ENCODE measurements at places on chromosomes 1 and 21.
A peak's percentile ranks its signal among the peaks of the same experiment; 100 is the strongest.

GRCh38 chr1:30314591-30314990 lies 408.8 kb downstream of the MATN1 start:
- DNase-seq, result no peak

GRCh38 chr1:98034505-98034904 lies 113.7 kb upstream of the DPYD start:
- DNase-seq, result no peak

DNA sequence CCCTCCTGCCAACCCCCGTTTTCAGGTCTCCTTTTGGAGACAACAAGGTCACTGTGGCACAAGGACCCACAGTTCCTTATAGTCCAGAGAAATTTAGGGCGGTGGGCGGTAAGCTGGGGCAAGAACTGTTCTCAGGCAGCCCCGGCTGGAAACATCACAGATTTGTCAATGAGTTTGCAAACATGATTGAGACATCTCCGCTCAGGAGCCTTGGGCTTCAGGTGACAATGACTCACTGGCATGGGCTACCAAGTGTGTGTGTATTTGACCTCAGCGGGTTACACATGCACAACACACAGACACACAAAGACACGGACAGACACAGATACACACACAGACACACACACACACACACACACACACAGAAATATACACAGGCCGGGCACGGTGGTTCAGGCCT lies 58.2 kb upstream of the ABCG1 start:
- DNase-seq, result no peak

- no peak for DNase-seq
These were observed 71.3 kb upstream of the CNTN2 start for GRCh38 chr1:204971517-204972336.

- no peak for DNase-seq
These were observed 3.0 kb downstream of the TCHH start for GRCh38 chr1:152112101-152112884.

GRCh38 chr1:187762118-187762517 lies 933.4 kb downstream of the PLA2G4A start:
- no peak for DNase-seq

- peak; percentile 55 for DNase-seq
These were observed 28.1 kb upstream of the ZYG11A start for GRCh38 chr1:52814465-52814864.

- no peak for DNase-seq
These were observed 6.7 kb upstream of the CDK11A start for GRCh38 chr1:1730870-1731269.

DNA sequence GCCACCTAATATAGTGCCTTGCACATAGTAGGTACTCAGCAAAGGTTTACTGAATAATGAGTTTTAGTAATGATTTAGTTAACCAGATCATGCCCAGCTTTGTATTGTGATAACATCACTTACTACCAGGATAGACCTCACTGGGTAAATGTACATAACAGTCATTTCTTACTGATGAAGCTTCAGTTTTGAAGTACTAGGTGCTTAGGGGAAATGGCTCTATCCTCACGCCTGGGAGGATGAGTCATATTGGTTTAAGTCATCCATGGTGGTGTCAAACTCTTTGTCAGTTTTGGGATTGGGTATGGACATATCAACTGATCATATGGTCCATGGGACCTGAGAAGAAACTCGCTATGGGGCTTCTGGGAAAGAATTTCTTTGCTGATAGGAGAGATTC lies 90.6 kb upstream of the USP24 start:
- DNase-seq, result no peak

- DNase-seq, result no peak
These were observed 490 bp upstream of the CZIB start for GRCh38 chr1:53220962-53221286.

DNA sequence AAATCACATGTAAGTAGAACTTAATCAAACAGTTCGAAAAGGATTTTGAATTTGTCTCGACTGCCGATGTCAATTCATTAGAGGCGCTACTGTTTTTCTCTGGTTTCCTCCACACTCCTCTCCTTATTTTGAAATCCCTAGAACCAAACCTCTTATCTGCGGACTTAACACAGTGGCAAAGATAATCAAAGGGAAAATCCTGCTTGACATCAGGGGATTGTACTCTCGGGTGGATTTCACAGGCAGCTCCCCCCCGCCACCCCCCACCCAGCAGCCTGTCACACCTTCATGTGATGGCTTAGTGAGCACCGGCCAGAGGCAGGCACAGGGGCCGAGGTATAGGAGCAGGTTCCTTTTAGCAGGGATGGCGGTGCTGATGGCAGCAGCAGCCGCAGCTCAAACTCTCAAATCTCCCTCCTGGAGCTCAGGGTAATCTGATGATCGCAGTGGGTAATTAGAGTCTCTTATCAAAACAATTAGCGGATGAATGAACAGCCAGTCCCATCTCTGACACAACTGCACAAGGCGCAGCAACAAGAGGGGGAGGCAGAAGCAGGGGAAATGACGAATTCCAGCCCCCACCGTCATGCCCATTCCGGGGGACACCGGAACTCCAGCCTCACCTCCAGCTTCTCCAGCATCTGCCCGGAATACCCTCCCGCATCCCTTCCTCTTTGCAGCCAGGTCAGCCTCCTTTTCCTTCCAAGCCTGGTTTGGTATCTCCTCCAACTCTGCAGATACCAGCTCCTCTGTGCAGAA lies 80.3 kb downstream of the SSBP3 start:
- DNase-seq, result no peak

GRCh38 chr1:9472386-9473031 lies 66.8 kb upstream of the SLC25A33 start:
- DNase-seq, result no peak

GRCh38 chr1:41078616-41079015 lies 57.1 kb upstream of the SLFNL1 start:
- DNase-seq, result no peak

DNA sequence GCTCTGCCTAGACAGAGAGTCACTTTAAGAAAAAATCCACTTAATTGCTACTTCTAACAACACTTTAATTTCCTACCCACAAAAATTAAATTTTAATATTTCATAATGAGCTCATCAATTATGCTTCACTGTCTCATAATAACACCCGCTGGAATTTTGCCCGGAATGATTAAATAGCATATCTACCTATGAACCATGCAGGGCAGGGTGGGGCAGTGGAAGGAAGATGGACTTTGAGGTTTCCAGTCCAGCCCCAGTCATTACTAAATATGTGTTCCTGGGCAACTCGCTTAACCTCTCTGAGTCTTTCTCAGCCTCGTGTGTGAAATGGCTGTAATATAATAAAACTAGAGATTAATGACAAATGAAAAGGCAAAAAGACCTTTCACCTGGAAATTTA lies 32.8 kb upstream of the SLC45A1 start:
- no peak for DNase-seq
